Karpas-422 (cell line): ENCODE measurements at places on chromosomes 7 and 10. TPM values are rescaled to one million over a fixed set of nuclear protein-coding genes. Genes with fewer than 3 reads are reported as not detected.
A peak's percentile ranks its signal among the peaks of the same experiment; 100 is the strongest.

The MRC1 gene
- total RNA-seq = 0.04 TPM in 1 of 2 replicates, not detected in the other

- DNase-seq = peak; percentile 35
These were observed 208.6 kb downstream of the SKAP2 start for GRCh38 chr7:26655781-26656180.

- DNase-seq = peak; percentile 53
These were observed 545.9 kb downstream of the SUGCT start for GRCh38 chr7:40680657-40681056.

DNA sequence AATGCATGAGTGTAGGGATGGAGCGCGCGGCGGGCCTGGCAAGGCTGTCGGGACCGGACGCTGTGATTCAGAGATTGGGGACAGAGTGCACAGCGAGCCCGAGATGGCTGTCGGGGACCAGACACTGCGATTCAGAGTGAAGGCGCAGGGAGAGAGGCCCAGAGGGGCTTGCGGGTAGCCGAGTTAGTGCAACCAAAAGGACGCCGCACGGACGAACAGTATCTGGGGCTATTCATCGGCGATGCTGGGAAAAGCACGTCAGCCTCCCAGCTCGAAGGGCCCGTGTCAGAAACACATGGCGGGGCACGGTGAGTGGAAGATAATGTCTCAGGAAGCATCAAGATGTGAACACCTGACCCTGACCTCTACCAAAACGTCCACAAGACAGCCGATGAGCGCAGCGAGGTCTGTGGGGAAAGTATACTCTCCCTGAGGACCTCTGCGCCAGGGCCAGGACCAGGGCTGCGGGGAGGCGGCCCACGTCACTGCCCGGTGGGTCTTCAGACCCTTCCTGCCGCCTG is 215.8 kb downstream of the ZMYND11 start:
- no peak for DNase-seq

DNA sequence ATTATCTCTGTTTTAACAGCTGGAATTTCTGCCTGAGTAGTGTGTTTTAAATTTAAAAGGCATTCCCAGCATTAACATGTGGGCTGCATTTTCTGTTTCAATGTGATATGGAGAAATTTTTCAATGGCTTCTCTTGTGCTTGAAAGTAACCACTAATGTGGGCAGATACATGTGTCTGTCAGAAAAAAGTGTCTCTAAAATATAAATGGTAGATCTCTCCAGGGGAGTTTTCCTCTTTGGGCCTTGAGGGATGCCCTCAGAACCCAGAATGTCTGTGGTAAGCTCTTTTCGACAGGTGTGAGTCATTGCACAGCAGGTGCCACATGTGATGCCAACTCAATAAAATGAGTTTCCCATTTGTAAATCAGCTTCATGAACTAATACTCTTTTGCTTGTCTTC is 221.1 kb downstream of the SEMA3E start:
- no peak for DNase-seq

- no peak for DNase-seq
These were observed 316.6 kb downstream of the KCNMA1 start for GRCh38 chr10:77320971-77321471.

GRCh38 chr7:5758286-5758685 is 23.2 kb downstream of the RNF216 start:
- DNase-seq = no peak
